ENCODE measurements at places on chromosomes 7 and 10. TPM values are rescaled to one million over a fixed set of nuclear protein-coding genes. Genes with fewer than 3 reads are reported as not detected.

CPVL gene
- total RNA-seq = 11.4 TPM

CD36 gene
- total RNA-seq = 0.39 TPM

PAOX gene
- 6.7 TPM for total RNA-seq

UCMA gene
- not detected for total RNA-seq

LCOR gene
- total RNA-seq = 31.3 TPM

SERPINE1 gene
- total RNA-seq = 183 TPM

CCL24 gene
- not detected for total RNA-seq

LRRTM3 gene
- 7.9 TPM for total RNA-seq

PIK3AP1 gene
- total RNA-seq = under 0.01 TPM

SLC18A2 gene
- total RNA-seq = not detected

CASTOR2 gene
- total RNA-seq = 8.2 TPM

TMEM236 gene
- 0.39 TPM for total RNA-seq

LIPK gene
- not detected for total RNA-seq

OPALIN gene
- total RNA-seq = not detected

JAKMIP3 gene
- total RNA-seq = under 0.01 TPM

NRP1 gene
- total RNA-seq = 2.4 TPM

UTF1 gene
- total RNA-seq = not detected

TDRD1 gene
- 0.39 TPM for total RNA-seq

ACBD7 gene
- 0.98 TPM for total RNA-seq

WNT8B gene
- total RNA-seq = not detected

SPDYE1 gene
- total RNA-seq = not detected

ETV1 gene
- 0.39 TPM for total RNA-seq

RBP4 gene
- total RNA-seq = 0.79 TPM

CARD11 gene
- 3.7 TPM for total RNA-seq

GIMAP8 gene
- not detected for total RNA-seq

OR9A2 gene
- total RNA-seq = 1.2 TPM

MMD2 gene
- total RNA-seq = not detected

WEE2 gene
- not detected for total RNA-seq

ZSWIM8 gene
- 85.6 TPM for total RNA-seq

OR2A1 gene
- total RNA-seq = not detected

GNB2 gene
- total RNA-seq = 110 TPM

NPC1L1 gene
- not detected for total RNA-seq

FEZF1 gene
- not detected for total RNA-seq

ARHGAP19 gene
- total RNA-seq = 3.3 TPM

NKX2-3 gene
- not detected for total RNA-seq

GNAT3 gene
- 0.22 TPM for total RNA-seq

ZPBP gene
- total RNA-seq = not detected

TACC2 gene
- 3.5 TPM for total RNA-seq

VAX1 gene
- not detected for total RNA-seq

IL6 gene
- not detected for total RNA-seq

KCNIP2 gene
- 0.65 TPM for total RNA-seq

GSTO2 gene
- total RNA-seq = 20.5 TPM

RBP3 gene
- not detected for total RNA-seq

SNX10 gene
- total RNA-seq = 0.54 TPM

HGF gene
- 0.39 TPM for total RNA-seq

SFRP5 gene
- not detected for total RNA-seq

ASZ1 gene
- not detected for total RNA-seq

OGDHL gene
- total RNA-seq = 0.39 TPM
